ENCODE measurements at places on chromosomes 7 and 10. TPM values are rescaled to one million over a fixed set of nuclear protein-coding genes. Genes with fewer than 3 reads are reported as not detected.

ZPBP gene
- not detected for total RNA-seq

CDK5 gene
- total RNA-seq = 9.1 TPM

- peak overlapping the region; percentile 89 for H3K4me3 ChIP-seq
- no peaks in the 10 kb centered on the region for H3K27me3 ChIP-seq
- H3K27ac ChIP-seq = peak overlapping the region; percentile 87
- DNase-seq = no peak
Measured at GRCh38 chr7:133253519-133253875, 619 bp downstream of the EXOC4 start.

- H3K27me3 ChIP-seq = no peaks in the 10 kb centered on the region
- no peaks in the 10 kb centered on the region for H3K4me1 ChIP-seq
- peak; percentile 57 for DNase-seq
- no peak overlapping the region for H3K4me3 ChIP-seq
- H3K36me3 ChIP-seq = no peaks in the 10 kb centered on the region
Measured at GRCh38 chr7:34136698-34137097, 231.4 kb downstream of the BMPER start.

- no peaks in the 10 kb centered on the region for H3K36me3 ChIP-seq
- H3K27me3 ChIP-seq = no peaks in the 10 kb centered on the region
- H3K4me3 ChIP-seq = no peak overlapping the region
- DNase-seq = no peak
- no peaks in the 10 kb centered on the region for H3K4me1 ChIP-seq
- no peak overlapping the region for H3K27ac ChIP-seq
Measured at GRCh38 chr7:80410081-80410480, 101.8 kb downstream of the GNAT3 start.

GHRHR gene
- not detected for total RNA-seq

GRCh38 chr7:158024881-158025280 lies 562.7 kb downstream of the PTPRN2 start:
- no peak overlapping the region for H3K4me3 ChIP-seq
- DNase-seq = no peak
- no peaks in the 10 kb centered on the region for H3K36me3 ChIP-seq
- H3K27me3 ChIP-seq = no peaks in the 10 kb centered on the region
- H3K27ac ChIP-seq = no peak overlapping the region

CFTR gene
- total RNA-seq = not detected

DNA sequence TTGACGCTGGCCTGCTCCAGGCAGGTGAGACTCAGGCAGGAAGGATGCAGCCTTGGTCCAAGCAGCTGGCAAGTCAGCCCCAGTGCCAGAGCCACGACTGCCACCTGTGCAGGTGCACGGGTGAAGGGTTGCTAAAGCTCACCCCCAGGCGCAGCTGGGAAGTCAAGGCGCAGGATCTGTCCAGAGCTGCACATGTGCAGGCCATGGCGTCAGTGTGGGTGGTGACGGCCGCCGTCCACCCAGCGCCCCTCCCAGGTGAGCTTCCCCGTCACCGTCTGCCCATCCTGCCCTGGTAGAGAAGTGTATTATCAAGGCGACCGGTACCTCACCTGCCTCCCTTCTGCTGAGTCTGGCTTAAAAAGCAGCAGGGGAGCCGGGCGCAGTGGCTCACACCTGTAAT lies 110.1 kb downstream of the MAD1L1 start:
- no peak overlapping the region for H3K27ac ChIP-seq
- H3K27me3 ChIP-seq = no peaks in the 10 kb centered on the region
- H3K4me3 ChIP-seq = no peak overlapping the region
- H3K36me3 ChIP-seq = peaks cover 21% of the 10 kb centered on the region
- peaks cover 12% of the 10 kb centered on the region for H3K4me1 ChIP-seq

TWIST1 gene
- 16.3 TPM for total RNA-seq

GRCh38 chr10:44572146-44572545 lies 187.2 kb upstream of the CXCL12 start:
- no peaks in the 10 kb centered on the region for H3K36me3 ChIP-seq
- no peaks in the 10 kb centered on the region for H3K4me1 ChIP-seq
- H3K4me3 ChIP-seq = no peak overlapping the region
- H3K27me3 ChIP-seq = no peaks in the 10 kb centered on the region
- DNase-seq = no peak
- no peak overlapping the region for H3K27ac ChIP-seq

KCP gene
- total RNA-seq = 0.29 TPM

DNA sequence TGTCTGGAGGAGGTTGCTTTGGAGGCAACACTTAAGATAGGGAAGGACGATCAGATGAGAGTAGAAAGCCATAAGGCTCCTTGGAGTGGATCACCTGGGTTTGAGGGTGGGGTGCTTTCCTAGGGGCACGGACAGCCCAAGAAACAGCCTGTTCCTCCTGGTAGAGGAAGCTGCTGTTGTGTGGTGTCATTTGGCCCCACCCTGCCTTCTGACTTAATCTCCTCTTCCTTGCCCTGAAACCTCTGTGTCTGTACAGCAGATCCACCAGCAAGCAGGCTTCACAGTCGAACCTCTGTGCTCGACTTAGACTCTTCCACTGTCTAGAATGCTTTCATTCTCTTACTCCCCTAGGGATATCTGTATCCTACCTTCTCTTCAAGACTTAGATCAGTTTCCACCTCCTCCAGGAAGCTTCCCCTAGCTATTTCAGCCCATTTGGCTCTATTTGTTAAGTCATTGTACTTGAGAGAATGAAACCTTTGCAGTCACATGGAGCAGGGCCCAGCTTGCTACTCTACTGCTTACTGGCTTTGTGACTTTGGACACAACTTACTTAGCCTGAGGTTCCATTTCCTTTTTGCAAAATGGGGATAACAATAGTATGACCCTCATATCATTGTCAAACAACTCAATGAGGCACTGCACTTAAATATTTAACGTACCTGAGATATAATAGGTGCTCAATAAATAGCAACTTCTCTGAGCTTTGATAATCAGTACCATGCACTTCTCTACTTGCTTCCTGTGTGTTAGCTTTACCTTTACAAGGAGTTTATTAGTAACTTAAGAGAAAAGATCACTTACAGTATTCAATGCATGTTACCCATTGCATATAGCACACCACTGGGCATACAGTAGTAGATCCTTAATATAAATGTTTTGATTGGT lies 5.0 kb downstream of the MXI1 start:
- H3K27me3 ChIP-seq = no peaks in the 10 kb centered on the region
- peaks cover 51% of the 10 kb centered on the region for H3K4me1 ChIP-seq
- peak; percentile 92 for DNase-seq
- no peaks in the 10 kb centered on the region for H3K36me3 ChIP-seq
- peak overlapping the region; percentile 99 for H3K27ac ChIP-seq

GRCh38 chr10:13913897-13914296 lies 327.1 kb downstream of the PRPF18 start:
- H3K27me3 ChIP-seq = no peaks in the 10 kb centered on the region
- H3K4me1 ChIP-seq = peaks cover 14% of the 10 kb centered on the region
- DNase-seq = no peak
- H3K27ac ChIP-seq = no peak overlapping the region

Data from esophagus muscularis mucosa (tissue), 4 donors.